WTC11 (cell line): ENCODE measurements at places on chromosomes 11 and 22. TPM values are rescaled to one million over a fixed set of nuclear protein-coding genes. Genes with fewer than 3 reads are reported as not detected.
A peak's percentile ranks its signal among the peaks of the same experiment; 100 is the strongest.

DNA sequence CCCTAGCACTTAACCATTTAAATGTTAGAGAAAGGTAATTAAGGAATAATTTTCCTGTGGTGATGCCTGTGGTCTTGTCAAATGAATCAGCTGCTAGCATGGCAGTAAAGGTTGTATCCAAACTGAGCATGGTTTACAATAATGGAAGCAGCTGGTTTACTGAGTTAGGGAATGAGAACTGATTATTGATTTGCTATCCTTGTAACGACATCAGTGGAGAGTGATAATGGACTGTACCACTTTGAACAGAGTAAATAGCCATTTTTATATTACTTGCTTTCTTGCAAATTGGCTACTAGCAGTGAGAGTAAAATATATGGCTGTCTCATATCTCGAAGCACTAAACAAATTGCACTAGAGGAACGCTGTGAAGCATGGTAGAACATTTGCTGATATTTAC, 589.0 kb upstream of the ANO5 start:
- DNase-seq = no peak

GRCh38 chr11:25435197-25435596, 896.7 kb upstream of the ANO3 start:
- DNase-seq = no peak

- DNase-seq = no peak
Observed at GRCh38 chr11:104148074-104148473, 15.9 kb downstream of the PDGFD start.

- no peak for DNase-seq
Observed at GRCh38 chr22:18042685-18043084, 18.3 kb upstream of the MICAL3 start.

DNA sequence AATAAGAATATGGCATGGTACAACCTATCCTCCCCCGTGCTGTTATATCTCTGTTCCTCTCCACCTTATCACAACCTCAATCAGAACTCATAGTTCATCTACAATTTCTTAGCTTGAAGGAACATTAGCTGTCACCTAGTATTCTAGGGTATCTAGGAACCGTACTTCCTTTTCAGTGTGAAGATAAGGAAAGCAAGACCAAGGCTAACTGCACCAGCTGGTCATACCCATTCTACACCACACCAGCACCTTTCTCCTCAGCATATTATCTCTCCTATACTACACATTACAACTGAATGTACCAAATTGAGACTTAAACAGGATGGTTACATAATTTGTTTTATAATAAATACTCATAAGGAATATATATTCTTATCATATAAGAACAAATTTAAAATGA, 73.1 kb downstream of the ARHGAP32 start:
- no peak for DNase-seq

DNA sequence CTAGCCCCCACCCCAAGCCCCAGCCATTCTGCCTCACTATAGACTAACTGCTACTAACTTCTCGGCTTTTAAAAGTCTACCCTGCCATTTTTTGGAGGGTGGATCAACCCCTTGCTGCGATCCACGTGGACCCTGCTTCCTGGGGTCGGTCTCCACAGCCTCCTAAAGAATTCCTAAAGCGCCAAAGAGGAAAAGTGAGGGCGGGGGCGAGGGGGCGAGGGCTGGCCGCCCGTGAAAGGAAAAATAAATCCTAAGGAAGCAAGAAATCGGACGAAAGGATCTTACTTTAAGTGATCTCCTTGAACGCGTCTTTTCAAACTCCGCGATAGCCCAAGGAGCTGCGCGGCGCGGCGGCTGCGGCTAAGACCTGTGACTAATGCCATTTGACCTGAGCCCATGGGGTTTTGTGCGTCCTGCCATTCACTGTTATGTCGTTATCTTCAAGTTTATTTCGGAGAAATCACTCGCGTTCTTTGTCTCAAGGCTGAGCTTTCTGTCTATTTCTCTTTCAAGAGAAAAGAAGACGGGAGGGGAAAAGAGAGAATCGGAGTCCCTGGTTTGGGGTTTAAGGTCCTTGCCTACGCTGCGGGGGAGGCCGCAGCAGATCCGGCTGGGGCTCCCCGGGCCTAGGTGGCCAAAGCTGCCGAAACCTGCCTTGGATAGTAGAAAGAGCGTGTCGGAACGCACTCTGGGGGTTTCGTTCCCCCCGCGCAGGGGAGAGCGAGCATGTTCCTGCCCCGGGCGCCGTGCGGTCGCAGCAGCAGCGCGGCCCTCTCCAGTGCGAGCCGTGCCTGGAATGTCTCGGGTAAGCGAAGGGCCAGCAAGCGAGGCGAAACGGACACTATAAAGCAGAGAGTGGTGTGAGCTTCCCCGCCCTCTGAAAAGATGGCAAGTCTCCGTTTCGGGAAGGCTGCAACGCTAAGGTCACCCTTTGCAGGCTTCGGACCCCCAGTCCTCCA, 2.8 kb upstream of the DBX1 start:
- peak; percentile 69 for DNase-seq

DNA sequence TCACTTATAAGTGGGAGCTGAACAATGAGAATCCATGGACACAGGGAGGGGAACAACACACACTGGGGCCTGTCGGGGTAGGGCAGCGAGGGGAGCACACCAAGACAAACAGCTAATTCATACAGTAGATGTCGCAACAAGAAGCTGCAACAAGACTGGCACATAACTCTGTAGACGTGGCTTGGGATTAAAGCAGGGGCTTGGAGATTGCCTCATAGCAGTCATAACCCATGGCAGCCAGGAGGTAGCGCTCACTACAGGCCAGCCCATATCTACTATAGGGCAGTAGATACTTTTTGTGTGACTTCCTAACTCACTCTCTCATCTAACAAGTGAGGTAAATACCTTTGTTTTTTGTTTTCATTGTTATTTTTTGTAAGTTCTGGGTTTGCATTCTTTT, 1.7 kb upstream of the OR9G4 start:
- peak; percentile 33 for DNase-seq

LRRC56 gene
- total RNA-seq = 2.3 to 3.4 TPM (median 2.5 TPM) in 3 replicates

MFRP gene
- total RNA-seq = not detected in 3 replicates

MRGPRF gene
- total RNA-seq = 3.8 to 6.5 TPM (median 5.5 TPM) in 3 replicates

KCNE3 gene
- total RNA-seq = 1.9 to 3.7 TPM (median 3.5 TPM) in 3 replicates
